Stimulated activated CD8-positive, alpha-beta memory T cell treated with anti-CD3 and anti-CD28 coated beads, Interleukin-4, amount 100 ng/mL, for 1 hour (primary cell): ENCODE measurements at places on chromosomes 13 and 19.

DNA sequence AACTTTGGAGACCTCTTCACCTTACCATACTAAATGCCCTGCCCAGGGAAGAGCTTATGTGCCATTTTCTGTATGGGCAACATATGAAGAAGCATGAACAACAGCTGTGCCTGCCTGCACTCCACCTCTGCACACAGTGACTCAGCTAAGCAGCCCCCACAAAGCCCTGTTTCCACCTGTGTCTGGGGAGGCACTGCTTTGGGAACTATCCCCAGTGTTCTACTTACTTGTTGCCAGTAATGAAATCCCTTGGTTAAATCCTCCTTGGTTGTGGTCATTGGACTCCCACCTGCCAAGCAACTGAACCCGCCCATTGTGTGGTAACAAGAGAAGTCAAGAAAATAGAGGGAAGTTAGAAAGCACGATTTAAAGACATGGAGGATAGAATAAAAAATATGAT lies 84.6 kb downstream of the NALCN start:
- no peak for DNase-seq

DNA sequence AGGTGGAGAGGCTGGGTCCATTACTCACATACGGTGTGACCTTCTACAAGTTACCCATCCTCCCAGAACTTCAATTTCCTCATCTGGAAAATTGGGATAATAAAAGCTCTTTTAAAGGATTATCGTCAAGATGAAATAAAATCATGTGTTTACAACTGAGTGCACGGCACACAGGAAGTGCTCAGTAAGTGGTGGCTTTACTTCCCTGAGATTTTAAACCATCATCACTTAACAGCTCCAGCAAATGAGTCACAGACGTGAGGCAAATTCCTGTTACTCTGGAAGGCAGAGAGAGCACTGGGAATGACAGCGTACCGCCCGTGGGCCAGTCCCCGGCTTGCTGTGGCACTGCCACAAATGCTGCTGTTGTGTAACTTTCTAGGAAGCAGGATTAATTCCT lies 64.1 kb downstream of the MRPL57 start:
- no peak for DNase-seq

DNA sequence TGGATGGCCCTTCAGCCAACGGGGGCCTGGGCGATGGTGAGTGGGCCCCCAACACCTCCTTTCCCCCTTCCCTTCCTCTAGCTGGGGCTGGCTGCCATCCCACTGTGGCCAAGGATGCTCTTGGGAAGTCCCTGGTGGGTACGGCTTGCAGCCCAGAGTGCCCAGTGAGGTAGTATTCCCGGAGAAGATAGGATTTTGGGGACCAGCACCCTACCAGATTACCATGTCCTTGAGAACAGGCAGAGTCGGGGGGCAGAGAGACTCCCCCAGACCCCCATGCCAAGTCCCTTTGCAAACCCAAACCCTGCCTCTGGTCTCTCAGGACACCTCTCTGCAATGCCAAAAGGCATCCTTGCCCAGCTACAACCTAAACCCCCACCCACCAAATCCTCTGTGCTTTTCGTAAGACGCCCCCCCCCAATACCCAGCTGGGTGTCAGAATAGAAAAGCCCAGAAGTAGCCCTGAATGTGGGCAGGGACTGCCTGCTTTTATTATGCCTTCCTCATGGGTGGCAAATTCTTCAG lies 1.7 kb downstream of the HIF3A start:
- DNase-seq: no peak

DNA sequence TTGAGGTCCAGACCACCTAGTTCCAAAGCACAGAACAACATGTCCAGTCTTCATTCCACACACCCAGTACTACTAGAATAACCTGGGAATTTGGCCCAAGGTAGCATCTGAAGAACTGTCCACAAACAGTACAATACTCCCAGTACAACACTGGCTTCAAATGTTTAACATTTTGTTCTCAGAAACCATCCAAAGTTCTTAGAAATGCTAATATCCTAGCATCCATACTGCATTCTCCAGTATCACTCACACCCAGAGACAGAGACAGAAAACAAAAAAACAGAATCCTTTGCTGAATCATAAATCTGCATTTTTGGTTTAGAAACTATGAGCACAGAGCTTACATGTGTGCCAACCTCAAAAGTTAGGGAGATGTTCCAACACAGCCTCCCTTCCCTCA lies 490.8 kb downstream of the FOXO1 start:
- DNase-seq: no peak

- DNase-seq: peak; percentile 37
Measured at GRCh38 chr19:38736036-38736412, 8.2 kb downstream of the CAPN12 start.
